Epithelial cell of prostate (primary cell): ENCODE measurements at places on chromosomes 1 and 21.

DNA sequence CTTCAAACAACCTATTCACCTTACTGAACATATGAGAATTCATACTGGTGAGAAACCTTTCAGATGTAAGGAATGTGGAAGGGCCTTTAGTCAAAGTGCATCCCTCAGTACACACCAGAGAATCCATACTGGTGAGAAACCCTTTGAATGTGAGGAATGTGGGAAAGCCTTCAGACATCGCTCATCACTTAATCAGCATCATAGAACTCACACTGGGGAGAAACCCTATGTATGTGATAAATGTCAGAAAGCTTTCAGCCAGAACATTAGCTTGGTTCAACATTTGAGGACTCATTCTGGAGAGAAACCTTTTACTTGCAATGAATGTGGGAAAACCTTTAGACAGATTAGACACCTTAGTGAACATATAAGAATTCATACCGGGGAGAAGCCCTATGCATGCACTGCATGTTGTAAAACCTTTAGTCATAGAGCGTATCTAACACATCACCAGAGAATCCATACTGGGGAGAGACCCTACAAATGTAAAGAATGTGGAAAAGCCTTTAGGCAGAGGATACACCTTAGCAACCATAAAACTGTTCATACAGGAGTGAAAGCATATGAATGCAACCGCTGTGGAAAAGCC is 13.2 kb upstream of the EXO5 start:
- no peak for DNase-seq

GRCh38 chr1:205976036-205976435 is 27.2 kb downstream of the RAB7B start:
- DNase-seq = no peak

- DNase-seq = no peak
These were observed 3.9 kb upstream of the SKI start for GRCh38 chr1:2224170-2224584.

GRCh38 chr1:28898405-28898881 is 15.9 kb upstream of the EPB41 start:
- DNase-seq = no peak

DNA sequence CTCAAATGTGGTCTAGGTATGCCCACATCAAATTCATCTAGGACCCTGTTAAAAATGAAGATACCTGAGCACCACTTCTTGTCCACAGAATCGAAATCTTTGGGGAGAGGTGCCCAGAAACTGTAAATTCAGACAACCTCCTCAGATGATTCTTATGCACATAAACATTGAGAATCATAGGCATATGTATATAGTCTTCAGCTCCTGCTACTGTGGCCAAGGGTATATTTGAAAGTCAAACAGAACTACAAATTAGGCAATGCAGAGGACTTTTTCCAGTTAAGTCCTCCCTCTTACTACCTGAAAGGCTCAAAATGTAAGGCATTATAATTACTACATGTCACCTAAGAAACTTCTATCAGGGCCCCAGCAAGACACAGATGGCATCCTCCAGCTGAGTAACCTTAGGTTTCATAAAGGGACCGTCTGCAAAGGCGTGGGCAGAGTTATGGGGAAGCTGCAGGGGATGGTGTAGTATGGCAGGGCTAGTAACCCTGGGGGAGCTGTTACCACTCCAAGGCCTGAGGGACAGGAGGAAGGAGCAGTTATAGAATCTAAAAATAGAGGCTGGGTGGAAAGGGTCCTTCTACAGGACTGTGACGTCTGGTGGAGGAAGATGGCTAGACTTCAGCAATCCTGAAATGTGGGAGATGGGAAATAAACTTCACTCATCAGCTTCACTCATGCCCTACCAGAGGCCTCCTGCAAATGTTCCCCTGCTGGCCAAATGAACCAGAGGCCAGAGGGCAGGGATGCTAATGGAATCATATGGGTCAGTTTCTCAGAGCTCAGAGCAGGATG is 46.3 kb downstream of the DAB1 start:
- no peak for DNase-seq

GRCh38 chr1:1847061-1847850 is 43.6 kb downstream of the GNB1 start:
- no peak for DNase-seq

DNA sequence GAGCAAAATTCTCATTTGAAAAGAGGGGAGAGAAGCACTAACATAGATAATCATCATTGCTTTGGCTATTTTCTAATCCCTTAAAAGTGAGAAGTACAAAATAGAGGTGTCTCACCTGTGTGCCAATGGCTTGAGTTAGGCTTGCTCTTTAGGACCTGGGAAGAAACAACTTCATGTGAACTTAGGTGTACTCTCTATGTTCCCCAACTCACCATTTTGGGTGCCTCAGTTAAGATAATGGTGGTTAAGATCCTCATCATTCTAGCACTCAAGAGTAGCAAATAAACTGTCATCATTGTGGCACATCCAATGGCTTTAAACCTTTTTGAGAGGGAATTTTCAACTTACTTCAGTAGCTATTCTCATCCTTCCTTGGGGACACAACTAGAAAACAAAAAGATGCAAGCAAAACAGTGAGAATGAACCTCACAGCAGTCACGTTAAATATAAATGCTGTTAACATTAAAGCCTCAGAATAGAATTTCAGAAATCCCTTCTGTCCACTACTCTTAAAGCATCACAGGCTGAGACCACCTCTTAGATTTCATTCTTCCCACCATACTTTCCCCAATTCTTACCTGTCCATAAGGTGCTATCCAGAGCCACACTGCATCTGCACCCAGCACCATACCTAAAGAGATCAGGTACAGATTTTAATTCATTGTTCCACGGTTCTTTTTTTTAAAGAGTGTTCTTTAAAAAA is 1.2 kb downstream of the GAS5 start:
- no peak for DNase-seq

DNA sequence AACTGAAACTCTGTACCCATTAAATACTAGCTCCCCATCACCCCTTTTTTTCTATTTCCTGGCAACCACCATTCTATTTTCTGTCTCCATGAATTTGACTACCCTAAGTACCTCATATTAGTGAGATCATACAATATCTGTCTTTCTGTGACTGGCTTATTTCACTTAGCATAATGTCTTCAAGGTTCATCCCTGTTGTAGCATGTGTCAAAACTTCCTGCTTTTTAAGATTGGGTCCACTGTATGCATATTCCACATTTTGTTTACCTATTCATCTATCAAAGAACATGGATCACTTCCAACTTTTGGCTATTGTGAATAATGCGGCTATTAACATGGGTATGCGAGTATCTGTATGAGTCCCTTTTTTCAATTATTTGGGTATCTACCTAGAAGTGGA is 181.6 kb upstream of the ZNHIT6 start:
- DNase-seq = no peak

- DNase-seq = no peak
These were observed 62.5 kb upstream of the BACH1 start for GRCh38 chr21:29236201-29236600.

DNA sequence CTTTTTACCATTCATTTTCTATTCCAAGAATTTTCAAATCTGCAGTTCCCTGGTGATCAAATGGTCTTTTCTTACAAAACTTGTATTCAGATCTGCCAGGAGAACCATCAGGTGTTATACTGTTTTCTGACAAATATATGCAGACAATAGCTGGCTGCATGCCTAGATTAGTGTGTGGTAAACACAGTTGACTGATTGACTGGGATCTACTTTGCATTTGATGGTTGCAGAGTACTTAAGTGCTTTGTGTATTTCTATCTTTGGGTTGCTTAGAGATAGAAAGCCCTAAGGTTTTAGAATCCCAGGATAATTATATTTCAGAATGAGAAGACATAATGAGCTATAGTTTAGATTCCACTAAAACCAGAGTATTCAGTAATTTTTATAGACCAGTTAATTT is 102.0 kb upstream of the CHODL start:
- DNase-seq = no peak

DNA sequence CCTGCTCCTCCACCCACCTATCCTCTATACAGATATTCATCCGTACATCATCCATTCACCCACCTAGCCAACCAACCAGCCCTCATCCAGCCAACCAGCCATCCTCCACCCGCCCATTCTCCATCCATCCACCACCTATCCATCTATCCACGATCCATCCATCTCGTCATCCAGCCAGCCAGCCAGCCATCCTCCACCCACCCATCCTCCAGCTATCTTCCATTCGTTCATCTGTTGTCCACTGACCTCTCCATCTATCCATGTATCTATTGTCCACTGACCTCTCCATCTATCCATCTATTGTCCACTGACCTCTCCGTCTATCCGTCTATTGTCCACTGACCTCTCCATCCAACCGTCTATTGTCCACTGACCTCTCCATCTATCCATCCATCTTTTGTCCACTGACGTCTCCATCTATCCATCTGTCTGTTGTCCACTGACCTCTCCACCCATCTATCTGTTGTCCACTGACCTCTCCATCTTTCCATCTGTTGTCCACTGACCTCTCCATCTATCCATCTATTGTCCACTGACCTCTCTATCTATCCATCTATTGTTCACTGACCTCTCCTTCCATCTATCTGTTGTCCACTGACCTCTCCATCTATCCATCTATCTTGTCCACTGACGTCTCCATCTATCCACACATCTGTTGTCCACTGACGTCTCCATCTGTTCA is 47.6 kb downstream of the FAAP20 start:
- no peak for DNase-seq

- DNase-seq = no peak
These were observed 300.3 kb downstream of the GRIK1 start for GRCh38 chr21:29639366-29640079.

DNA sequence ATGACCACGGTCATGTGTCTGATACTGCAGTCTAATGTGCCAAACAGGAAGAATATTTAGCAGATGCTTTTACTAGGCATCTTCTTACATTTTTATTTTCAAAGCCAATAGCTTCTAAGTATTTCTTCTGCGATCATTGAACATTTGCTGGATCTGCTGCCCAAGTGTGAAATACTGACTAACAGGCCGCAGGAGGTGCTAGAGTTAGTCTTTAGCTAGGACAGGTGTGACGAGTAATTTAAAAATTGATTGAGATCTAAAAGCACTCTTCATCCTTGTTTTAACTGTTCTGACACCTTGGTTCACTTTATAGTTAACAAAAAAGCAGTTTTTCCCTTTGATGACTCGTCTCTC is 748 bp upstream of the FAM78B start:
- no peak for DNase-seq

GRCh38 chr1:47527653-47528272 is 89.9 kb downstream of the FOXD2 start:
- no peak for DNase-seq
